ENCODE measurements at places on chromosomes 2 and 18.
A peak's percentile ranks its signal among the peaks of the same experiment; 100 is the strongest.

DNA sequence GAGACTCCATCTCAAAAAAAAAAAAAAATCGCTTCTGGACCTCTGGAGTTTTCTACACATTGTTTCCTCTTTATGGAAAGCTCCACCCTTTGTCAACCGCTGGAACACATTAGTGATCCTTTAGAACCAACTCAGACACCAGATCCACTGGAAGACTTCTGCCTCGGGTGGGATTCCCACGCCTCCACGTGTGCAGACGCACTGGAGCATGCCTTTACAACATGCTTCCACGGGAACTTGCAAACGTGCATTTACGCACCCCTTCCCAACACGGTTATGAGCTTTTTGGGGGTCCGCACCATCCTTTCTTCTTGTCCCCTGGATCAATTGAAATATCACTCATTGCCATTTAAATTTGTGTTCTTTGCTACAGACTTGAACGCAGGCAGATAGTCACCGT is 5.1 kb downstream of the CYS1 start:
- no peak for DNase-seq

- DNase-seq = no peak
Observed at GRCh38 chr2:205656461-205656860, 25.8 kb upstream of the NRP2 start.

GRCh38 chr2:61924895-61925663 is 19.6 kb downstream of the COMMD1 start:
- DNase-seq = no peak

DNA sequence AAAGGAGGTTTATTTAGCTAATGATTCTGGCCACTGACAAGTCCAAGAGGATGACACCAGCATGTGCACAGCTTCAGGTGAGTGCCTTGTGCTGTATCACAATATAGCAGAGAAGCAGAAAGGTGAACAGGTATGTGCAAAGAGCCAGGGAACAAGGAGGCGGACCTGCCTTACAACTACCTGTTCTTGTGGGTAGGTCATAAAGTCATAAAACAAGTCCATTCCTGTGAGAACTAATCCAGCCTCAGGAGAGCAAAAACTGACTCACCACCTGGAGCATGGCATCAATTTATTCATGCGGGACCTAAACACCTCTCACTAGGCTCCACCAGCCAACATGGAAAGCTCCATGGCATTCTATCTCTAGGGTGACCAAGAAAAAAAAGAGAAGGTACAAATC is 234.2 kb downstream of the ASXL3 start:
- DNase-seq = no peak

GRCh38 chr2:109638795-109639194 is 24.6 kb downstream of the SOWAHC start:
- DNase-seq = no peak

DNA sequence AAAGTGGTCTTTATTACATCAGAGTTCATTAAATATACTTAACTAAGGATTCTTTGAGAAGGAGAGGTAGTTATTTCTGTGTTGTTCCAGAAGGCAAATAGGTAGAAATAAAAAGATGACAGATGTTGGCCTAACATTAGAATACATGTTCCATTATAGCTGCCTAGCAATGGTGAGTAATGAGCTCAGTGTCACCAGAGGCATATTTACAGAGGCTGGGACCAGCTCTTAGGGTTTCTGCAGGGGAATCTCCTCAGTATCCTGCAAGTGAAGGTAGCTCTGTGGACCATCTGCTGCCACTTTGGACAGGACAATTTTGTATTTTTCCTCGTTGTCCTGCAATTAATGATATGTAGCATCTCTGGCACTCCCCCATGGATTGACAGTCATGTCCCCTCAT is 416.0 kb downstream of the THSD7B start:
- no peak for DNase-seq

GRCh38 chr2:226701052-226701451 is 98.6 kb downstream of the IRS1 start:
- no peak for DNase-seq

DNA sequence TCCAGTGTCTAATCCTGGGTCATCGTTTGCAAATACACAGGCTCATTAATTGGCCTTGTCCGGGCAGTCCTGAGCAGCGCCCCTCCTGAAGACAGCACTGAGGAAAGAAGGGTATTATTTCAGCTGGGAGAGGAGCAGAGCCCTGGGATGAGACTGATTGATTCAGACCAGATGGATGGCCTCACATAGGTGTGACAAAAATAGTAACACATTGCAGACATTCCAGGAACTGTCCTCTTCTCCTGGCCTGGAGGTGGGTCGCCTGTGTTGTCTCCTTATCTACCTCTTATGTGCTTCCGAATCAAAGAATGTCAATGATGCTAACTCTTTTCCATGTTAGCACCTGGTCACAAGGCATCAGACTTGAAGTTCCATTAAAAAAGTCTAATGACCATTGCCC is 45.9 kb downstream of the ZEB2 start:
- no peak for DNase-seq

DNA sequence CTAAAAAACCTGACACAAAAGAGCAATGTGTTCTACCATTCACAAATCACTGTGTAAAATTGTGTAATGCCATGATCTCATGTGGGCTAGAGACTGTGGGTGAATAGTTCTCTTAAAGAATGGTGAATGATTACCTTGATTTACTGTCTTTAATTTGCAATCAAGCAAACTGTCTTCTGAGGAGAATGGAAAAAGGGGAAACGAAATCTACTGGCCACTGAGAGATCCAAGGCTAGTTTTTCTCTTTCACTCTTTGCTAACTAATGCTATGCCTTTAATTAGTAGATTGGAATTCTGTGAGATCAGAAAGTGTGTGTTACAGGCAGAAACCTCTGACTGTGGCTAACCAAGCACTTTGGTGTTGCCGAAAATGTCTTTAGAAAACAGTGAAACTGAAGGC is 422.7 kb downstream of the TGIF1 start:
- DNase-seq = no peak

- DNase-seq = no peak
Observed at GRCh38 chr2:54714996-54715395, 8.5 kb upstream of the EML6 start.

- DNase-seq = no peak
Observed at GRCh38 chr2:193446967-193447366, 1252.2 kb upstream of the TMEFF2 start.

DNA sequence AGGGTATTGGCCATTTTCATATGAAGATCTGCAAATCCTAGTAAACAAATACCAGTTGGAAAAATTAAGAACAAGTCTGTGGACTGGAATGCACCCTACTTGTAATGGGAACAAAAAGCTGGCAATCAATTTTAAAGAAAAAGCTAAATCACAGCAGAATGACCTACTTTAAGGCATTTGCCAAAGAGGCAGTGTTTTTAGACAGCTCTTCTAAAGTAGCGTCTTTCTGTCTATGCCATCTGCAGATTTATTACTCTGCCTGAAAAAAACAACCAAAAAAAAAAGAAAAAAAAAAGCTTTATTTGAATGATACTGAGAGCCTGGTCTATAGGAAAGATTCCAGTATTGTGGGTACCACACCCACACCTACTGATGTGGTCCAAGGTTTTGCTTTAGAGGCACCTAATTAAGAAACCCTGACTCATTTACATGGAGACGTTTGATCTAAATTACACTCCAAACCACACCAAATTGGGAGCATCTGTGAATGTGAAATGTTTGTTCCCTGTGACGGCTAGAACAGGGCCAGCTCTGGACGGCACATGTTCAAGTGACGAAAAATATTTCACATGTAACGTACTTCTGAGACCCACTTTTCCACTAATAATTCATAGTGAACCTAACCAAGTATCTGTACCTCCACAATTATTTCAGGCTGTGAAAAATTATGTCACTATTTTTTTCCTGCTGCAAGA is 597.1 kb downstream of the ARHGAP15 start:
- DNase-seq = no peak

DNA sequence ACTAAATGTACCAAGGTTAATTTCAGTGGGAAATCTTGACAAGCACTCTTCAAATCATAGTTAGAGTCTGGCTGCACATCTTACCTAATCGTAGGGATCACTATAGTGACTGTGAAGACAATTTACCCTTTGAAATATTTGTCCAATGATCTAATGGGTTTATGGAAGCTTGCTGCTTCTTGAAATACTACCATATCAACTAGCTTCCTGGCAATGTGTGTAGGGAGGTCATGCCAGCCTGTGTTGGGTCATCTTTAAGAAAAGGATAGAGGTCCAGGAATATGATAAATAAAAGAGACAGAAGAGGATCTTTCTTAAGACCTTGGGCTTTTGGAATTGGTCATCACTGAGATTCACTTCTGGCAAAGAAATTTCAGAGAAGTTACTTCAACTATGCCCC is 84.4 kb downstream of the POLE4 start:
- DNase-seq = no peak

GRCh38 chr2:119809339-119810048 is 49.8 kb downstream of the PTPN4 start:
- no peak for DNase-seq

DNA sequence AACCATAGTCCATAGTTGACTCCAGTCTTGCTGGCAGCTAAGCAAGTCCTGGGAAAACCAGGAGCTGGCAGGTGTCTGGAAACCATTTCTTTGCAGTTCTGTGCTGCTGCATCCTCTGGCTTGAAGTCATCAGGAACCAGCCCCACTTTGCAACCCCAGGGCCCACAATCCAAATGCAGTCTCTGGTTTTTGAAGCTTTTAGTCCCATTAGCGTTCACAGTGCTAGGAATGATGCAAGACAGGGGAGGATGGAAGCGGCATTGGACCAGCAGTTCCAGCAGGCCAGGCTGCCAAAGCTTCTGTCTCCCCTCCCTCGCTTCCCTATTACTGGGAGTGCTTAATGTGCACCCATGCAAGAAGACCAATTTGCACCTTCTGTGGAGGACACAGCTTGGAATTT is 106.4 kb downstream of the ZBTB7C start:
- no peak for DNase-seq

DNA sequence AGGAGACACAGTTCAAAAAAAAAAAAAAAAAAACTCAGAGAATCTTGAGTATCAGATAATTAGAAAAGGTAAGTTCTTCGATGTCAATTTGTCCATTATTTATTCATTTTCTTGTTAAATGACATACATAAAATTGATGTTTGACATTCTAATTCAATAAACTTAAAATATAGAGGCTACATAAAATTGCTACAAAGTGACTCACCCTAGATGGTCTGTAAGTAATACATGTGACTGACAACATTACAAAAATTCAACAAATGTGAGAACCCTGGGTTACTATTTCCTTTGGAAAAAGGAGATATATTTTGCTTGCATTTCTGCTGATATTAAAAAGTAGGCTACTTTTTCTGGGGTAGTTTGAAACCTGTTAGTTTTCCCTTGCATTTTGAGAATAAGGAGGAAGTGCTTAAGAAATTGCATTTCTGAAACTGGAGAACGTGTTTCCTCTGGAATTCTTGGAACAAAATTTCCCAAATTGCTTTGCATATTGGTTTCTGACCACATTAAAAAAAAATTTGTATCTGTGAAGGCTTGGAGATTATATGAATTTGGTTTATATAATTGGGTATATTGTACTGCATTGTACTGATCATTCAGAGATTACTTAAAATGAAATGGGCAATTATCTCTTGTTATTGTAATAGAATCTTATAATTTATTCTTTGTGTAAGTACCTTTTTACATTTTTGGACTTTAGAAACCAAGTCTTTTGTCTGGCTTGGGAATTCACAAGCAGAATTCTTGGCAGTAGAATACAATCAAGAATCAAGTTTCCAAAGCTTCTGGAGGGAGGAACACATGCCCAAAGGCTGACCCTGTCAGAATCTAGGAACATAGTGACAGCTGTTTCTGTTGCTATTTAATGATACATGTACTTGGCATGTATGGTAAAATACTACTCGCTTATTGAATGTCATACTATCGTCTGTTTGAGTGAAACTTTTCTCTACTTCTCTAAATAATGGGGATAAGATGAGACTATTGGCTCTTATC is 106.1 kb downstream of the DSEL start:
- no peak for DNase-seq

DNA sequence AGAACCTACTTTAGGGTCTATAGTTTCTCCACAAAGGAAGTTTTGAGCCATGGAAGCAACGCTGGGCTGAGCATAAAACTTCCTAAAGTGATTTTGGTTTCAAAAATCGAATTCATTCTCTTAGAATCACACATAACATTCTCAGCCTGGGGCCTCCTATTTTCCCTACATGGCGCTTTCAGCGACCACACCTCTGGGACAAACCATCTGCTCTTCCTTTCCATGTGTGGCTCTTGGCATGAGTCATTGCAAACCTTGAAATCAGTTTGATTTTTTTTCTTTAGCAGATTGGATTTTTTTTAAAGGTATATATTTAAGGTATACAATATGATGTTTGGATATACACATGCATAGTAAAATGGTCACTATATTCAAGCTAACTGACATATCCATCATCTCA is 72.5 kb upstream of the APCDD1 start:
- no peak for DNase-seq

GRCh38 chr2:127954857-127955256 is 69.1 kb upstream of the AMMECR1L start:
- DNase-seq = no peak

DNA sequence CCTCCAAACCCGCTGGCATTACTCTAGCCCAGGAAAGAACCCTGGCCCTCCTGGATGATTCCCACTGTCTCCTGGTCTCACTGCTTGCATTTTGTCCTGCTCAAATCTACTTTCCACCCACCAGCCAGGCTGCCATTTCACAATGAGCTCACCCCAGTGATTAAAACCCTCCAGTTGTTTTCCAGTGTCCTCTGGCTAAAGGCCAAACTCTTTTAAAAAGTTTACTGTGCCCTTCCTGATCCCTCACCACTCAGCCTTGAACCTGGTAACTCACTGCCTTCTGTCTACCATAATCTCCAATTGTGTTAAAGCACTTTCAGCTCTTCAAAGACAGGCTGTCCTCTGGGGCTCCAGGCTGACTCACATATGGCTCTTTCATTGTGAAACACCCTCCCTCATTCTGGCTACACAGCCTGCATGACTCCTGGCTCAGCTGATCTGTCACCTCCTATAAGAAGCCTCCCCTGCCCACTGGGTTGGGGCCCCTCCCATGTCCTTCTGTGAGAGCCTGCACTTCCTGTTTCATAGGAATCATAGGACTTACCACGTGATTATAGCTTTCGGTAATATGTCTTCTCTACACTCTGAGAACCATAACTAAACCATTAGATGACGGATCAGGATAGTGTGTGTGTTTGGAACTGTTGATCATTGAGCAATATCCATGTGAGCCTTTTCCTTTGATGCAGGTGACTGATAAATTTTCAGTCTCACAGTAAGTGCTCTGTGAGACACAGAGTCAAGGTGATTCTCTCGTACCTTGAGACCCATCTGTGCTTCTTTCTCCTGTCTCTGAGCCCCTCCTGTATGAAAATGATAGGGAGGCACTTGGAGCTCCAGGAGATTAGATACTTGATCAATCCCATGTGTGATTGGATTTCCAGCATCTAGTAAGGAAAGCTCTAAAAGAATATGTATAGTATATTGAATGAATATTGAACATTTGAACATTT is 590.8 kb upstream of the ID2 start:
- DNase-seq = no peak

DNA sequence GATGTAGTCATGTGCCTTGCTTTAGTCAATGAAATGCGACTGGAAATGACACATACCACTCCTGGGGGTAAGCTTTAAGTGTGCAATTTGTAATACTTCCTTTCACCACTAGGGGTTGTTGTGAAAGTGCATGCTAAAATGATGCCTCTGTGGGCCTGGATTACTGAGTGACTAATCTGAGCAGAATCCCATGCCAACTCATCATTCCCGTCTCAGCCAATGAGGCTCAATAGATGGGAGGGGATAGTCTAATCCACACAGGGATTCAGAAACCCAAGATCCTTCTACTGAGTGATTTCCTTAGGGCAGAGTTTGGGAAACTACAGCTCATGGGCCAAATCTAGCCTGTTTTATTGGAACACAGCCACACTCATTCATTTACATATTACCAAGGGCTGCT is 54.0 kb downstream of the HRH4 start:
- peak; percentile 25 for DNase-seq
